ENCODE measurements at places on chromosomes 5 and 9.
A peak's percentile ranks its signal among the peaks of the same experiment; 100 is the strongest.

- DNase-seq: no peak
These were observed 1728.3 kb upstream of the CDH9 start for GRCh38 chr5:28766565-28767158.

GRCh38 chr5:172568308-172568910 lies 72.7 kb upstream of the NEURL1B start:
- DNase-seq: no peak

DNA sequence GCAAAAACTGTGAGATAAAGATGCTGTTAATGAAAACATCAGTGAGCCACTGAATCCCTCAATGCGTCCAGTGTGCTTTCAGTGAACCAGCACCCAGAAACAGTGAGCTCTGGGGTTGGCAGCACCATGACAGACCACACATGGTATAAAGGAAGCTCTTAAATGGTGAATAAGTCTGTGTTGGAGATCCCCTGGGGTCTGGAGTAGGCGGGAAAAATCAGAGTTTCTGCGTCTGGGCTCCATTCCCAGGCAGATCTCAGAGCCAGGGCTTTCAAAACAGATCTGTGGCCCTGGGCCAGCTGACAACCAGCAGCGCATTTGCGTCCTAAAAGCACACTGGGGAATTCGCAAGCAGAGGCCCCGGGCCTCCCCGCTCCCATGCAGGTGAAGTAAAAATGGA lies 233.5 kb downstream of the FRMD3 start:
- no peak for DNase-seq

DNA sequence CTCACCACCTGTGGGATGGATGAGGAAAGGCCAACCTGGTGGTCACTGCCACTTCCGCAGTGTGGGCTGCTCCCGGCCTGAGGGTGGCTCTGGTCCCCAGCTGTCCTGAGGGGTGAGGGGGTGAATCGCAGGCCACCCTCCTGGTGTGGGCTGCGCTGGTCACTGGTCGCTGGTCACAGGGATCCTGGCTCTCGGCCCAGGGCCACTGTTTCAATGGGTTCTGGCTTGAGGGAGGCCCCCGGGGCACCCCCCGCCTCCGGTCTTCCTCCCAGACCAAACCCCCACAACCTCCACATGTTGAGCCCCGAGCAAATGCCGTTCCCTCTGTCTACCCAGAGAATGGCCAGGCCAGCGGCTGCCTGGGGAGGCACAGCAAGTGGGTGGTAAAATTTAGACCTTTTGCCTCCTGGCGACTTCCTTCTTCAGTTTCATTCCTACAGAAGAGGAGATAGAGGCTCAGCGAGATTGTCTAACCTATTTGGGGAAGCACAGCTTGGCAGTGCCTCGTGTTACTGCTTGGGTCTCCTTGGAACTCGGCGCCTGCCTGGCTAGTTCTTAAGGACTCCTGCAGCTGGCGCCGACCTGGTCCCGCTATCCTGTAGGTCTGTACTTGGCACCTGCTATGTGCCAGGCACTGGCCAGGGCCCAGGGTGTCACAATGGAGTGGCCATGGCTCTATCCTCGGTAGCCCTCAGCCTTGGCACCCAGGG lies 48.2 kb downstream of the RXRA start:
- DNase-seq: no peak

- no peak for DNase-seq
These were observed 218.9 kb downstream of the CACNA1B start for GRCh38 chr9:138096519-138096845.

DNA sequence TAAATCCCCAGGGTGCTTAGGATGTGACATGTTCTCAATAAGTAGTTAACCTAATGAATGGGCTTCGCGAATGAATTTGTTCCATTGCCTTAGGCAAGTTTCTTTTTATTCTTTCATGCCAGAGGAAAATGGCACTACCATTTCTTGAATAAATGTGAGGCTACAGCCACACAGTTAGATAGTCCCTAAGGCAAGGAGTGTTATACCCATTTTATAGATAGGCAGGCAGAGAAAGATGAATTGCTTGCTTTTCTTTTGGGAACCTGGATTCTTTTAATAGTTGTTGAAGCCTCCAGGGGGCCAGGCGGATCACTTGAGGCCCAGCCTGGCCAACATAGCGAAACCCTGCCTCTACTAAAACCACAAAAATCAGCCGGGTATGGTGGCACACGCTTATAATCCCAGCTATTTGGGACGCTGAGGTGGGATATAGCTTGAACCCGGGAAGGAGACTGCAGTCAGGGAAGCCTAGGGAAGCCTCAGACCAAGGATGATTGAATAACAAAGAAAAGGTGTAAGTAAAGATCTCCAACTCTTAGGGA lies 943 bp downstream of the NOP16 start:
- DNase-seq: no peak

DNA sequence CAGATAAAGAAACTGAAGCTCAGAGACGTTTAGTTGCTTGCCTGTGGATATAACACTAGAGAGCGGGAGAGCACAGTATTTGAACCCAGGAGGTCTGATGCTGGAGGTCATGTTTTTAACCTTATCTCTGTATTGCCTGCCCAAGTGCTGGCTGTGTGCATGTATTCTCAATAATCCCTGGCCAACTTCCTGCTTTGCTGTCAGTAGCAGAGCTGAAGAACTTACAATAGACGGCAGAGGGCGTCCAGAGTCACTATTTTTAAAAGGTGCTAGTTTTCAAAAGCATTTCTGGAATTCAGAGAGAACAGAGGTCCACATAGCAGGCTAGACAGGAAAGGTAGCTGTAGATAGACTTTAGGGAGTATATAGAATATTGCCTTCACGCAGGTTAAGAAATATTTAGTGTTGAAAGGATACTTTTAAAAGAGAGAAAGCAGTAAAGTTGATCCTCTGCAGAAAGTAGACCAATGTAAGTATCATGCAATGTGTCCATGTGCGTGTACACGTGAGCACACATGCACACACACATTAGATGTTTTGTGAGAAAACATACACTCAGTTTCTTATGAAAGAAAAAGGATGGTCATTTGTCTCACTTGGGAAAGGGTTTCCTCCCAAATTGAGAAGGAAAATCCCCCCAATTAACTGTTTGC lies 46.3 kb downstream of the PTCD2 start:
- peak; percentile 43 for DNase-seq

DNA sequence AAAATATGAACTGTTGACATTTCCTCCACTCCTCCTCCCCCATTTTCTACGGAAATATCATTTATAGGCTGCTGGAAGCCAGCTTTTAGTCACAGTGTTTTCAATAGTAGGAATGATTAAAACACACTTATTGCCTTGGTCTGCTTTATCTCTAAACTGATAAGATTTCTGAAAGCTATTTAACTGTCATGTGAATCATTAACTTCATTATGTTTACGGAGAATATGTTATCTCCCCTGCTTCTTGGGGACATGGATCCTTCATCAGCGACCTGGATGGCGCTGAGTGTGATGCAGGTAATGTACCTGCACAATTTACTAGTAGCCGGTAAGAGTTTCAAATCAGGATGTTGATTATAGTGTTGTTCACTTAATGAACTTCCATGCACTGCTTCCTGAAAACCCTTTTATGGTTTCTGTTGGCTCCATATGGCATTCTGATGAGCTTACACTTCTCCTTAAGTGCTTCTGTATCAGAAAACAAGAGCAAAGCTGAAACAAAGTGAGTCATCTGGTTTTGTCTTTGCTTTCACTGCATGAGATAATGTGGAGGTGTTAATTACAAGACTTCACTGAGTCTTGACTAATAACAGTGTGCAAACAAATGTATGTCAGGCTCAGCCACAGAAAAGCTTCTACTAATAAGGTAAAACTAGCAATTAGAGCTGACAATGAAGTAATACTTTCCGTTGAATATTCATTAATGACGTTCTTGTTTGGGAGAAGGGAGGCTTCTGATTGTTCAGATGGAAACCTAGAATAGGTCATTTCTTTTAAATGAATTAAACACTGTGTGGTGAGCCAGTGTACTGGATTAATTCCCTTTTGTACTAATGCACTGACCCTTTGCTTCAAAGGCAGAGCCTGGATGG lies 162.4 kb upstream of the ZNF608 start:
- no peak for DNase-seq

DNA sequence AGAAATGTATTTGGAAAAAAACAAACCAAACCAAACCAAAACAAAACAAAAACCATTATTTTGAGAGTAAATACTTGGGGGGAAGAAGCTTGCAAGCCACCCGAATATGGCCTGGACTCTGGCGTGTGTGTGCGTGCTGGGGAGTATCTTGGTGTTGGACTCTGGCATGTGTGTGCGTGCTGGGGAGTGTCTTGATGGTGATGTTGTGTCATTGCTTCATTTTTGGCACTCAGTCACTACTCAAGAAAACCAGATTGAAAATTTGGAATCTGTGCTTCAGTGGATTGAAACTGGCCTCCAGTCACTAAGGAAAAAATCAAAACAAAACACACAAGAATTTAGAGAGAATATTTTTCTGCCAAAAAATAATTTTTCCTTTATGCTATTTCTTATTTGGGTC lies 76.1 kb downstream of the ARRDC3 start:
- DNase-seq: no peak

DNA sequence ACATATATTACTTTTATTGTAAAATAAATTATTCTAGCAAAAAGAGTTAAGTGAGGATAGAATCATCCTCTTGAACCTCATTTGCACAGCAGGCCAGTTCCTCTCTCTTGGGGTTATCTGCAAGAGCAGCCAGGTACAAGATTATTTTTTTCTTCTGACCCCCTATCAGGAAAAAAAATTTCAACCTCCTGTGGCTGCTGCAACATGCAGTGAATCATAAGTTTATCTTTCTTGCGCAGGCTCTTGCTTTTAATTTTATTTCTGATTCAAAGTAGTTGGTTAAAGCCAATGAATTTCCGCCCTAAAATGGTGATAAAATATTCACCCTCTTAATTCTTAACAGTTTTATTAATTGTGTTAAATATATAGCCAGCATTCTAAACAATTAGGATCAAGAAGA lies 69.7 kb upstream of the PPP3R2 start:
- DNase-seq: no peak

- no peak for DNase-seq
These were observed 439.5 kb downstream of the EFNA5 start for GRCh38 chr5:107231191-107231590.

GRCh38 chr5:50595199-50595598 lies 71.2 kb upstream of the PARP8 start:
- DNase-seq: no peak

GRCh38 chr5:2192496-2192895 lies 309.8 kb upstream of the IRX4 start:
- no peak for DNase-seq

DNA sequence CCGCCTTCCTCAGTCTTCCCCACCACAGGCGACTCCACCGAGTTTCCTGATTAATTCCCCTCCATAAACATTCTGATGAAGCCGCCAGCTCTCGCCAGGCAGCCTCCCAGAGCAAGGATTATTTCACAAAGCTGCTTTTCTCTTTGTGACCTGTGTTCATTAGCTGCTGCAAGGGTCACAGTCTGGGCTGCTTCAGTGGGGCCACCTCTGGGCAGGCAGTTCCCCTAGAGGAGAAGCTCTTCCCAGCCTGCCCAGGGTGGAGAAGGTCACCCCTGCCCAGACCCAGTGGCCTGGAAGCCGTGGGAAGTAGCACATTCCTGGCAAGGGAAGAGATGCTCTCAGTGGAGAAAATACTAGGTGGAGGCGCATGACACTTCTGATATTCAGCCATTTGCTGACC lies 58.4 kb upstream of the RAPGEF1 start:
- DNase-seq: no peak

All from CD4-positive, alpha-beta T cell treated with Interleukin-17A for 1 hour (primary cell).